ENCODE measurements at places on chromosomes 6 and 20.

DNA sequence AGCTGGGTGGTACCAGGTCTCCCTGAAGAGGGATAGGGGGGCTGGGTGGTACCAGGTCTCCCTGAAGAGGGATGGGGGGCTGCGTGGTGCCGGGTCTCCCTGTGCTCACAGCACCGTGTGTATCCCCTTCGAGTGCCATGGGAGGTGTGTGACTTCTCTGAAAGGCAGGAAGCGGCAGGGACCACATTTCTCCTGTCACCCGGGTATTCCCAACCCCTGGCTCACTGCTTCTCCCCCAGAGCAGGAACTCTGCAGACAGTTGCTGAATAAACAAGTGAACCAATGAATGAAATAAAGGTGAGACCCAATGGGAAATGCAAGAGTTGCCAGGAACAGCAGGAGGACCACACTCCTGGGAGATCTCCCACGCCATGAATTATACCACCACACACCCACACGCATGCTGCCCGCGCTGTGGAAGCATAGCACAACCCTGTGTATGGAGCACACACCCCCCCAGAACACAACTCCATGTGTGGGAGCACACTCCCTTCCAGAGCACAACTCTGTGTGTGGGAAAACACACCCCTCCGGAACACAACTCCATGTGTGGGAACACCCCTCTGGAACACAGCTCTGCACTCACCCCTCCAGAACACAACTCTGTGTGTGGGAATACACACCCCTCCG is 50.7 kb downstream of the RNASET2 start:
- no peak for DNase-seq

GRCh38 chr6:68059261-68059660 is 575.8 kb upstream of the ADGRB3 start:
- no peak for DNase-seq

DNA sequence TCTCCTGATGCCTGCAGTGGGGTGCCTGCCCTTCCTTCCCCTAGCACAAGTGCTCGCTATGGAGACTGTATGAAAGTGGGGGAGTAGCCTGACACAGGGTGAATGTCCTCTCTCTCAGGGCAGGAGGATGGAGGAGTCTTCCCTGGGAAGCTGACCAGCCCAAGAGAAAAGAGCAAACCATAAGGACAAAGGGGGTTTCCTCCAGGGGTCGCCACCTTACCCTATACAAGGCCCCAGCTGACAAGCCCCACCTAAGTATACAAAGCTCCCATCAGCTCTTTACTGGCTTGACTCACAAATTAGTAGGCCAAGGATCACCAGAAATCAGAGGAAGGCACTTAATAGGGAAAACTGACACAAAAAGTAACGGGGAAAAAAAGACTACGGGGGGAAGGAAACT is 54.1 kb downstream of the PLAGL1 start:
- no peak for DNase-seq

DNA sequence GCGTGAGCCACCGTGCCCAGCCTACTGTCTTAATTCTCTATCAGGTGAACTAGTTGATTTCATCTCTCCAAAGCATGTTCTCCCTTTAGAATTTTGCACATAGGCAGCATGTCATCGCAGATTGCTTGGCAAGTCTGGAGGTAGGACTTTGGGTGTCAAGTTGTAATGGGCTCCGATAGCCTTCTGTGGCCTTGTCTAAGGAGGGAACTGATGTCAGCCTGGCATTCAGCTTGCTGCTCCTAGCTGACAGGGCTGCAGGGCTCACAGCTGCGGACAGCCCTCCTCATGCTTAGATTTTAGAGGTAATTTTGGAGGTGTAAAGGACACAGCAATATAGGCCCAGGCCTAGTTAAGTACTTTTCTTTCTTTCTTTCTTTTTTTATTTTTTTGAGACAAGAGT is 11.3 kb downstream of the CHMP4B start:
- no peak for DNase-seq

DNA sequence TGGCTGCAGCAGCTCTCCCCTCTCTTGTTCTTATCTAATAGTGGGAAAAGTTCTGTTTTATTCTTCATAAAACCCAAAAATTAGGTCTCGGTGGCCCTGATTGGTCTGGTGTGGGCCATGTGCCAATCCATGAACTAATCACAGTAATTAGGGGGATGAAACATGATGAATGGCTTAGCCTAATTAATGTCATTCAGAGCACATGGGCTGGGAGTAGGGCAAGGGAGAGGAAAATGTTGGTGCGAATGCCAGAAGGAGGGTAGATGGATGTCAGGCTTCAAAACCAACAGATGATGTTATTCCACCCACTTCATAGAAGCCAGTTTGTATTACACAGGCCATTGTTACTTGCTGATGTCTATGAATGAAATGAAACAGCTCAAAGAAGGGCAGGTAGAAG is 46.5 kb downstream of the PLEKHG1 start:
- DNase-seq = no peak

DNA sequence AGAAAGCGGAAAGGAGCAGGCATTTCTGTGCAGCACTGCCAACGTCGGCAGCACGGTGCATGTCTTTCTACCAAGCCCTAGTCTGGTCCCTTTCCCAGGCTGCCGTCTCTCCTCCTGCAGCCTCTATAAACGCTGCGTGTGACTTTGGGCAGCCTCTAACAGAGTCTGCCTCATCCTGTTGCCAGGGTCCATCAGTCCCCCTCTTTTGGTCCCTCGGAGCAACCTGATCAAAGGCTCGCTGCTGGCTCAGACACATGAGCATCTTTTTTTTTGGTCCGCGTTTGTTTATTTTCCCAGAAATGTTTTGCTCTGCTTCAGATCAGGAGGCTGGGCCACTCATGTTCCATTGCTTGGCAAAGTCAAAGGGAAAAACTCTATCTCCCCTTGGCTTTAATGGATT is 166.8 kb upstream of the CST7 start:
- DNase-seq = no peak

DNA sequence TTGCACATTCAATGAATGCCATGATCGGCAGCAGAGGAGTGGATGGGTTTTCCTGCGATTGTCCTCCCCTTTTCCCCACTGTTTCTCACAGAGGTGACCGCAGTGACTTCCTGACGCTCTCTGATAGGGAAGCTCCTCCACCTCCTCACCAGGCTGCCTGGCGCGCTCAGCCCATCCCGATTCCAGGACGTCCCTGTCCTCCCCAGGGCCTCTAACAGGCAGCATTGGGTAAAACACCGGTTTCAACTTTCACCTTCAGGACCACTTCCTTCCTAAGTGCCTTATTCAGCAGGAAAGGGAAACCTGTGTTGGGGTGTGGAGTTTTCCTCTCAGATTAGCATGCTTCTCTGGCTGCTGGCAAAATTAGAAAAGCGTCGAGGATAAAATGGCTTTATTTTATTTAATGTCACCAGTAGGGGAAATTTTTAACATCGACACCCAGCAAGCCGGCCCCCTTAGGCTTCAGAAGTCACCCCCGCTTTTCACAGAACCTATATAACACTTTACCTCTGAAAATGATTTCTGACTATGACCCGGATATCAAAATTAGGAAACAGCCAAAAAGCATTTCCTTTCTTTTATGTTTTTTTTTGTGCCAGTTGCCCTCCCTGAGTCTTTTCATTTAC is 570.4 kb upstream of the GJE1 start:
- DNase-seq = peak; percentile 4

DNA sequence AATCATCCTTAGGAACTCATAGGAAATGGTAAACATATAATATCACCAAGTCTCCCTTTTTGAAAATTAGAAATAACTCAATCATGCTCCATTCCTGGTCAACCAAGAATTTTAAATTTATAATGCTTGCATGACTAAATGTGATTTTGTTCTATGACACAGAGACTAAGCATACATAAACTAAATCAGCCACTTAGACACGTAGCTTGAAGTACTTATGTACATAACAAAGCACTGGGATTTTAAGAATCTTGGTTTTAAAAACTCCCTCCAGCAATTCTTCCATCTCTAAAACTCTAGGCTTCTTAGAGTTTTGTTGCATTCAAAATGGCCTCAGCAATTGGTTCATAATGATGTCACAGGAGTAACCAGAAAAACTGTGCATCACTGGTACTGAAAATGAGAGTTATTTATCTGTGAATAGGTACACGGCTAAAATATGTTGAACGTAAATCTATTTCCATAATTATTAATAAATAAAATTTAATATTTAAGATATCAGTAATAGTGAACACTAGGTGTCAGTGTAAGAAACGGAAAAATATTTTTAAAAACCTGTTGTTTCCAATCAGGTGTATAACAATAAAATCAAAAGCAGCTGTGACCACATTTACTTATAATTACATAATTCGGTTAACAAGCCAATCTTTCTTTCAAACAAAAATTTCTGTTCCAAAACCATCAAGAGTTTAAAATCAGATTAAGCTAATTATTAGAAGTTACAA is 241.6 kb upstream of the RUNX2 start:
- DNase-seq = no peak

GRCh38 chr6:146587459-146587858 is 11.3 kb upstream of the ADGB start:
- DNase-seq = no peak

DNA sequence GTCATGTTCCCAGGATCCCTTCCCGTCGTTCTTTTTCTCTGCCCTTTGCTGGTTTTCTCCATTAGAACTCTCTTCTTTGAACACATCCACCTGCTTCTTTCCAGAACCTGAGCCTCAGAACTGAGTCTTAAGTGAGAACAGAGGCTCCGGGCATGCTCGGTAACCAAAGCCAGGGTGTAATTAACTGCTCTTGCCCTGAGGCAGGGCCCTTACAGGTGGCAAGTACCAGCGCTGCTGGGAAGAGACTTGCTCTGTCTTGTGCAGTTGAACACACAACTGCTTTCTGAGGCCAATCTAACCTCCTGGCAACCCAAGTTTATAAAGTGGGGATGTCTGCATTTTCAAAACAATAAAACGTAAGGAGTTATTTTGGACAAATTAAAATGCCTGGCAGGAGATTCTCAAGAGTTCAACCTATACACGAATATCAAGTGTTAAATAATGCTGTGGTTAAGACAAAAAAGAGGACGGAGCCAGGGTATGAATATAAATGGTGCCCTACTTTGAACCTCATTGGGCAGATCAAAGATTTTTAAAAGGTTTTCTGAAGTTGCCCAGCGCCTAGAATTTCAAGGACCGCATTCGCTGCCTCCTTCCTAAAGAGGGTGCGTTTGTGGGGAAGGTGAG is 12.4 kb upstream of the DEK start:
- DNase-seq = no peak

DNA sequence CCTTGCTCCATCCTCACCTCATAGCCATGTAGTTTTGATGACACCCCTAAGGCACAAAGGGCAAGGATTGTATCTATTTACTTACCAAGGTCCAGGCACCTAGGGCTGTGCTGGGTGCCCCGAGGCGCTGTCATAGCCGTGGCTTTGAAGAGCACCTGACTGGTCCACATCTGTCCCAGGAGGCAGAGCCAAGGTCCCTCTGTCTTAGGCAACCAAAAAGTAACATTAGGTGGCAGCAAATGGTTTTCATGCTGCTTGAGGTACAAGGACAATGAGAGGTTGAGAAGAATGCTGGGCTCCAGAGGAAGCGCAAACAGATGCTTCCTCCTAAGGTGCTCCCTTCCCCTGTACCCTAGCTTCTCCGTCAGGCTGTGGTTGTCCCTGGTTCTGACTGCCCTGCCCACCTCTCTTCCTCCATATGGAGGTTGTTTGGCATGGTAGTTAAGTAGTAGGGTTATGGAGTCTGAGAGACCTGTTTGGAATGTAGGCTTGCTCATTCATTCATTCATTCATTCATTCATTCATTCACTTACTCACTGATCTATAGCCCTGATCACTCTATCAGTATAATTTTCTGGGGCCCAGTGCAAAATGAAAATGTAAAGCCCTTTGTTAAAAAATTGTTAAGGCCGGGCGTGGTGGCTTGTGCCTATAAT is 3.0 kb upstream of the UQCC2 start:
- DNase-seq = no peak

GRCh38 chr6:80639181-80639629 is 532.7 kb downstream of the BCKDHB start:
- DNase-seq = no peak

- DNase-seq = no peak
These were observed 58.1 kb upstream of the SNRPB2 start for GRCh38 chr20:16671753-16672152.

DNA sequence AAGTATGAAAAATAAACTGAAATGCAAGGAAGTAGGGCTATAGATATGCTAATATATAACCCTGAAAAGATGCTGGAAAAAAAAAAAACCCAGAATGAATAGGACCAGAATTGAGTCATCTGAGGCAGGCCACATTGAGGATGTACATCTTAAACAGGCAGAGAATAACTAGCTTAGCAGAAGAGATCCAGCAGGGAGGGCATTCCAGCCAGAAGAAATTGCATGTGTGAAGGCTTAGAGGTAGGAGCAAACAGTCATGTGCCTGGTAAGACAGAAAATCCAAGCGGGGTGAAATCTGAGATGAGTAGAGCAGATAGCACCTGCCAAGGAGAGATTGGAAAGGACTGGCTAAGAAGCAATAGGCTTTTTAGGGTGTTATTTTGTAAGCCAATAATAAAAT is 2.6 kb downstream of the COL19A1 start:
- DNase-seq = no peak

DNA sequence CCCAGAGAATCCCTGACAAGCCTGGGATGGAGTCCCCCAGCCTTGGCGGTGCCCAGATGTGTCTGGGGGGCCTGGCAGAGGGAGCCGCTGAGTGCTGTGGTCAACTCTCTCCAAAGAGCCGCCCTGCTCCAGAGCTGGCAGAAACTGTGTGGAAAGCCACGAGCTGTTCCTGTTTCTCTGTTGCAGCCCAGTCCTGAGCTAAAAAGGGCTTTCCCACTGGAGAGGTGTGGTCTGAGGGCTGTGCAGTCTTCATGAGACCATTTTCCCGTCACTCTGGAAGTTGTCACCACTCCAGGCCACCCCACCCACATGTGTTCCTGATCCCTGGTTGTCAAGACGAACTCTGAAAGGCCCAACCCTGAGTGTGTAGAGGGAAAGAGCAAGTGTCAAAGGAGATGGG is 99.7 kb upstream of the KCNK16 start:
- DNase-seq = no peak

GRCh38 chr20:25195962-25196785 is 662 bp downstream of the ENTPD6 start:
- DNase-seq = peak; percentile 33

DNA sequence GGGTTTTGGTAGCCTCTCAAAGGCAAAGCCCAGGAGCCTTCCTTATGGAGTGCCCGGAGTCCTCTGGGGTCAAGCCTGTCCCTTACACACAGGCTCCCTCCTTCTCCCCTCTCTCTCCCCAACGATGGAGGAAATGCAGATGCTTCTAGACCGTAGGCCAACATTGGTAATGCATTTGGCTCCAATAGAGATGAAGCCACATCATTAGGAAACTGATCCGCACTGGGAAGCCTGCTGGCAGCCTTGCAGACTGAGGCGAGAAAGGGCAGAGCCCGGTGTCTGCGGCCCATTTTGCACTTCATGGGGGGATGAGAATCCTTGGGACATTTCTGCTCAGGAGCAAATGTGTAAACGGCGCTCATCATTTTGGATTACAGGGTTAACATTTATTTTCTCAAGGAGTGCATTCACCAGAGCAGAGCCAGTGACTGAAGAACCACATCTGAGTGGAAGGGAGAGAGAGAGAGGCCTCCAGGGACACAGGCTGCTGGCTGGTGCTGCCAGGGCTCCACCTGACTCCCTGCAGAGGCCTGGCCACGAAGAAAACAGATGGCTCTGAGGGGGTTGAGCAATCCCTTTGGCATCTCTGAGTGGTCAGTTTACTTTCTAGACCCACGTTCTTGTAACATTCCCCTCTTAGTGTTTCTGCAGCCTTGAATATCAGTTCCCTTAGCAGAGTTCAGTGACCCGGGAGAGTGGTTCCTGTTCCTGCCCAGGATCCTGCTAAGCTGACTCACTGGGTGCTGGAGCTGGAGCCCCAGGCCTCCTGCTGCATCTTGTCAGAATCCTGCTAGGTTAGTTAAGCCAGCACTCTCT is 4.4 kb upstream of the CST3 start:
- no peak for DNase-seq

Data from stimulated activated CD4-positive, alpha-beta T cell treated with anti-CD3 and anti-CD28 coated beads, Interleukin-4, amount 100 ng/mL, for 1 hour (primary cell).